ENCODE measurements at places on chromosomes 5 and 9. TPM values are rescaled to one million over a fixed set of nuclear protein-coding genes. Genes with fewer than 3 reads are reported as not detected.

DIAPH1 gene
- total RNA-seq = 99.2 TPM

DOCK2 gene
- 3.3 TPM for total RNA-seq

SLC46A2 gene
- total RNA-seq = not detected

GARIN3 gene
- total RNA-seq = not detected

PCDHB4 gene
- not detected for total RNA-seq

NUTM2G gene
- not detected for total RNA-seq

NIPSNAP3A gene
- 14.3 TPM for total RNA-seq

PCDHA9 gene
- not detected for total RNA-seq

GPR151 gene
- total RNA-seq = not detected

LPAR1 gene
- total RNA-seq = 21.4 TPM

NTNG2 gene
- 3.1 TPM for total RNA-seq

GABRA1 gene
- not detected for total RNA-seq

C9orf153 gene
- total RNA-seq = not detected

TRAF1 gene
- 2.5 TPM for total RNA-seq

SLC34A3 gene
- total RNA-seq = 0.28 TPM

GARNL3 gene
- total RNA-seq = 1.8 TPM

SGTB gene
- total RNA-seq = 6.9 TPM

SLC6A3 gene
- total RNA-seq = 0.87 TPM

C7 gene
- total RNA-seq = not detected

DPYSL3 gene
- 20.4 TPM for total RNA-seq

ADGRV1 gene
- total RNA-seq = 0.62 TPM

FCN1 gene
- not detected for total RNA-seq

DRD1 gene
- total RNA-seq = 0.08 TPM

CATSPER3 gene
- total RNA-seq = 0.41 TPM

TMEM232 gene
- not detected for total RNA-seq

ZBTB34 gene
- 3.5 TPM for total RNA-seq

PCDHGA3 gene
- not detected for total RNA-seq

EFNA5 gene
- 19.2 TPM for total RNA-seq

DOLK gene
- total RNA-seq = 36.0 TPM

PDZD2 gene
- 0.21 TPM for total RNA-seq

HTR4 gene
- total RNA-seq = not detected

HMCN2 gene
- total RNA-seq = 0.12 TPM

LIX1 gene
- not detected for total RNA-seq

WNK2 gene
- total RNA-seq = 5.9 TPM

LRRC14B gene
- not detected for total RNA-seq

FOXD4L6 gene
- total RNA-seq = not detected

LCN10 gene
- not detected for total RNA-seq

IRX1 gene
- total RNA-seq = not detected

GRPEL2 gene
- total RNA-seq = 8.4 TPM

TGFBI gene
- 1,563 TPM for total RNA-seq

DNAH5 gene
- total RNA-seq = 2.1 TPM

OLFM1 gene
- 8.5 TPM for total RNA-seq

RNF183 gene
- not detected for total RNA-seq

FBN2 gene
- 13.0 TPM for total RNA-seq

FOXD4L4 gene
- total RNA-seq = not detected

FGF10 gene
- not detected for total RNA-seq

Data from A549 treated with Mapracorat at 1 μM for 4 hours (cell line).